ENCODE measurements at places on chromosomes 5 and 9. TPM values are rescaled to one million over a fixed set of nuclear protein-coding genes. Genes with fewer than 3 reads are reported as not detected.

DNA sequence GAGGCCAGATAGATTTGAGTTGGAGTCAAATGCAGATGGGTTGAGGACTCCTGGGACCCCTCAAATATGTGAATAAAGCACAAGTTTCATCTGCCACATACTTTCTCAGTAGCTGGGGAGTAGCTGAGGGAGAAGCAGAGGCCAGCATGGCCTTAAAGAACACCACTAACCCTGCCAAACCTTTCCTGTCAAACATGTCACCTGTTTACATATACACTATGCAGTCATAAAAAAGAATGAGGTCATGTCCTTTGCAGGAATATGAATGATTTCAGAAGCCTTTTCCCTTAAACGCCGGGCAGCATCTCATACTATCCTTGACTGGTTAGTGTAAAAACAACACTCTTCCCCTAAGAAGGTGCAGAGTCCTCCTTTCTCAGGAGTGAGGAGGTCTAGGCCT is 25.2 kb upstream of the HSD17B4 start:
- H3K27ac ChIP-seq = no peak overlapping the region
- DNase-seq = no peak
- no peak overlapping the region for H3K4me3 ChIP-seq
- H3K4me1 ChIP-seq = peaks cover 7% of the 10 kb centered on the region

DNA sequence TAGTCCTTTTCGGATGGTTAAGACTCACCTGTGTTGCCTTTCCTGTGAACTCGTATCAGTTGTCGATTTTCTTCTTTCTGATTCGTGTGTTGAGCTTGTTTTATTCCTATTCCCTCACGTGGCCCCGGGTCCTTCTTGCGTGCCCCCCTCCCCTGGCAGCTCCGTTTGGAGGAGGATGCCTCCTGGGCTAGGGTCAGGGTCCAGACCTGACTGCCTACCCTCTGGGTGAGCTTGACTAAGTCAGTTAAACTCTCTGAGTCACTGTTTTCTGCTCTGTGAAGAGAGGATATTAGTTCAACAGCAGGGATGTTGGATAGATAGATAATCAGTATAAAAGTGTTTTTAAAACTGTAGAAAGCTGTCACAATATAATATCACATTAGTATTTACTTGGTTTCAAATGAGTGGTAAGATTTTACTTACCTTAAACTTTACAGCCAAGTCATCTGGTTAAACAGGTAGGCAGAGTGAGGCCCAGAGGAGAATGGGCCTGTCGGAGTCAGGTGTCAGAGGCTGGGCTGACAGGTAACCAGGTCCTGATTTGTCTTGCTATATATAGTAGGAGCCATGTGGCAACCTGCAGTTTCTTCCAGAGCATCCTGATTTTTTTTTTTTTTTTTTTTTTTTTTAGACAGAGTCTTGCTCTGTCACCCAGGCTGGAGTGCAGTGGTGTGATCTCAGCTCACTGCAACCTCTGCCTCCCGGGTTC is 24.2 kb downstream of the PPARGC1B start:
- no peak overlapping the region for H3K27ac ChIP-seq
- peaks cover 5% of the 10 kb centered on the region for H3K36me3 ChIP-seq
- H3K27me3 ChIP-seq = no peaks in the 10 kb centered on the region
- H3K4me3 ChIP-seq = no peak overlapping the region
- DNase-seq = no peak

DNA sequence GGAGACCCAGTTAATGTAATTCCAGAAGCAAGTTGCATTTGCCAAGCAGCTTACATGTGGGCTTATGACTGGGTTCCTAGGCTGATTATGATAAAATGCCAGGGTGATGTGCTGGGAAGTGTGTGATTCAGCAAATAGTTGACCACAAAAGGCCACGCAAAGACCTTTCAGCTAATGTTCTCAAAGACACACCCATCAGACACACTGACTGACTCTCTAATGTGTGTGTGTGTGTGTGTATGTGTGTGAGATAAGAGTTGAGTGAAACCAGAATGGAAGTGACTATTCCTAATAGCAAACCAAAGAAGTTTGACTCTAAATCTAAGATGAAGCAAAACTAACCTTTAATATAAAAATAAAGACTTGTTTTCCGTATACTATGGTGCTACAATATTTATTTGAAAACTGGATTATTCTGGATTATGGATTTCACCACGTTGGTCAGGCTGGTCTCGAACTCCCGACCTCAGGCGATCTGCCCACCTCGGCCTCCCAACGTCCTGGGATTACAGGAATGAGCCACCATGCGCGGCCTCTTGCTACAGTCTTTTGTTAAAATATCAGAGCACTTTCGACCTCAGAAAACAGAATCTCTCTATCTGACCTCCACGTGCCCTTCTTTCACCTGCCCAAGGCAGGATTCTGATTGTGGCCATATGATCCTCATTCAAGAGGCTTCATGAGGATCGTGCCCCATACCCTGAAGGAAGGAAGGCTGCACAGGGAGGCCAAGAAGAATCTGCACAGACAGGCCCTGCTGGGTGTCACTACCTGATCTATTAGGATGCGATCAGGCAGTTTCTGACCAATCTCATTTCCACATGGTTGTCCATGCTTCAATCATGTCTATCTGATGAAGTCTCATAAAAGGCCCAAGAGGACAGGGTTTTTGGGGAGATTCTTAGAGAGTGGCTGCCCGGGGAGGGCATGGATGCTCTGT is 75.6 kb downstream of the USP20 start:
- no peaks in the 10 kb centered on the region for H3K27me3 ChIP-seq
- peak overlapping the region; percentile 69 for H3K27ac ChIP-seq
- DNase-seq = peak; percentile 97
- H3K4me1 ChIP-seq = peaks cover 15% of the 10 kb centered on the region
- H3K4me3 ChIP-seq = no peak overlapping the region

The CYLC2 gene
- not detected for total RNA-seq

DNA sequence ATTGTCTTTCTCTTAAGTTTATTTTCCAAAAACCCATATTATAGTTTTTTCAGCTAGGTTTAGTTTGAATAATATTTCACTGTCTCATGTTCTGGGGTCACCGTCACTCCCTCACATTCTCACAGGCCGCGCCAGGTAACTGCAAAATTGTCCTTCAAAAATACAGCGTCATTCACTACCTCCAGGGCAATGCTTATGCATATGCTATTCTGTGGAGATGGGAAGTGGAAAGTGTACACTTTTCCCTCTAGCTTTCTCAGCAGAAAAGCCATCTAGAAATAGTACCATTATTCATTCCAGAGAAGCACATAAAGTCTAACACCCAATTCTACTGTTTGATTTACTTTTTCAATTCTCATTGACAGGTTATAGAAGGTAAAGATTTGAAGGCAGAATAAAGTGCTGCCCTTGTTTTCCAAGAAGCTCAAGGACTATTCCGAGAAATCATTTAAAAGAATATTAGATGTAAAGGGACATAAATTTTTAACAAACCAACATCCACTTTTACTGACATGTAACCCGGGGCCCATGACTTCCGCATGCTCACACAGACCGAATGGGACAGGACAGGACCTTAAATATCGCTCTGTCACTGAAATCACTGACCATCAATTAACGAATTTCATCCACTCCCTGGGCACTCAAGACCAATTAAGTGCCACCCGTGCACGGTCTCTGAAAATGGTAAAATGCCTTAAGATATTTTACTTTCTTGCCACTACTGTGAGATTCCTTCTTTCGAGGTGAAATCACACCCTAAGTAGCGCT is 720 bp downstream of the NUDT12 start:
- H3K4me3 ChIP-seq = peak overlapping the region; percentile 83
- peak; percentile 3 for DNase-seq
- H3K36me3 ChIP-seq = peaks cover 9% of the 10 kb centered on the region
- peak overlapping the region; percentile 98 for H3K27ac ChIP-seq
- no peaks in the 10 kb centered on the region for H3K27me3 ChIP-seq
- H3K4me1 ChIP-seq = peaks cover 17% of the 10 kb centered on the region

DNA sequence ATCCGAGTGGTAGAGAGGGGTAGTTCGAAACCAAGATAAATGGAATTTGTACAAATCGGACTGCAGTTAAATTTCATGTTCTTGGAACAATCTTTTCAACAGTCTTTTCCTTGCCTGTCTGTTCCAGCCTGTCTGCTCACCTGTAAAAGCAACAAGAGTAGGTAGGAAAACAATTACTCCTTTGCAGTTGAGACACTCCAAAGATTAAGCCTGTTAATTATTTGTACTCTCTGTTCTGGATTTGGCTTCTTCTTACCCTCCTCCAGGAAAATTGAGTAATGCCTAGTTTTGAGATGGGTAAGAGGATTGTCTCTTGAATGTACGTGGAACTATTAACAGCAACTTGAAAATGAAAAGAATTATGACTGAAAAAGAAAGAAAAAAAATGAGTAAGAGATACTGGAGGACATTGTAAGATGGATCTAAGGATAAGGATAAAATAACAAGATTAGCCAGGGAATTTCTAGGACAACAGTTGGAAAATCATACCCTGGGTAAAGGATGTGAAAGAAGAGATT is 24.3 kb downstream of the SPAAR start:
- peaks cover 19% of the 10 kb centered on the region for H3K4me1 ChIP-seq
- H3K27ac ChIP-seq = no peak overlapping the region
- no peak overlapping the region for H3K4me3 ChIP-seq

The KIF12 gene
- not detected for total RNA-seq

- H3K27me3 ChIP-seq = no peaks in the 10 kb centered on the region
- no peak overlapping the region for H3K4me3 ChIP-seq
These were observed 346.1 kb upstream of the PTGER4 start for GRCh38 chr5:40333459-40334241.

The ARL15 gene
- 10.1 TPM for total RNA-seq
